CMK (cell line): ENCODE measurements at places on chromosomes 2 and 18.

GRCh38 chr2:109473616-109474318 is 140.0 kb downstream of the SEPTIN10 start:
- no peak for DNase-seq

GRCh38 chr2:119204525-119204924 is 19.1 kb upstream of the STEAP3 start:
- DNase-seq = no peak

GRCh38 chr2:204491528-204491927 is 53.7 kb upstream of the PARD3B start:
- no peak for DNase-seq

DNA sequence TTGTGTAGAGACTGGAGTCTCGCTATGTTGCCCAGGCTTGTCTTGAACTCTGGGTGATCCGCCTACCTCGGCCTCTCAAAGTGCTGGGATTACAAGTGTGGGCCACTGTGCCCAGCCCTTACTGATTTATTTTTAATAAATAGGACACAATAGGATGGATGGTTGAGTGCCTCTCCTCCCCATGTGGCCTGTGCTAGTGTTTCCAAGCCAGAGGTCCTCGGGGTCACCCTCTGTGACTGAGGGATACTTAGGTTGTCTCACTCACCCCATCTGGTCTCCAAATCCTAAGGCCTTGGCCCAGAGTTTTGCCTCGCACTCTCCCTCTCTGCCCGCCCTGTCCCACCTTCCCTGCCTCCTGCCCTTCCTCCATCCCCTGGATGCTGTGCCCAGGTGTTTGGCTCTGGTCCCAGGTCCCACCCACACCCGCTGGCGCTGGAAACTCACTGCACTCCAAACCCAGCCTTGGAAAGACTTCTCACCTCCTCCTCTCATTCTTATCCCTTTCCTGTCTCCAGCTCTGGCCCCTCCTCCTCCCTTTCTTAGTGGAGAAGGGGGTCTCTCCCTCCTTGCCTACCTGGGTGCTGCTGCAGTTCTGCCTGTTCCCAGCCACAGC is 4.7 kb upstream of the ECEL1 start:
- no peak for DNase-seq

GRCh38 chr2:232292395-232293154 is 86.0 kb upstream of the ALPP start:
- DNase-seq = peak; percentile 57

- DNase-seq = no peak
These were observed 341.7 kb downstream of the PIK3C3 start for GRCh38 chr18:42296723-42297122.

- DNase-seq = no peak
These were observed 416.1 kb downstream of the ARHGAP15 start for GRCh38 chr2:143545059-143545948.

- DNase-seq = no peak
These were observed 2.3 kb downstream of the MBOAT2 start for GRCh38 chr2:9001229-9001628.
